EL (cell line): ENCODE measurements at places on chromosomes 5 and 9.

DNA sequence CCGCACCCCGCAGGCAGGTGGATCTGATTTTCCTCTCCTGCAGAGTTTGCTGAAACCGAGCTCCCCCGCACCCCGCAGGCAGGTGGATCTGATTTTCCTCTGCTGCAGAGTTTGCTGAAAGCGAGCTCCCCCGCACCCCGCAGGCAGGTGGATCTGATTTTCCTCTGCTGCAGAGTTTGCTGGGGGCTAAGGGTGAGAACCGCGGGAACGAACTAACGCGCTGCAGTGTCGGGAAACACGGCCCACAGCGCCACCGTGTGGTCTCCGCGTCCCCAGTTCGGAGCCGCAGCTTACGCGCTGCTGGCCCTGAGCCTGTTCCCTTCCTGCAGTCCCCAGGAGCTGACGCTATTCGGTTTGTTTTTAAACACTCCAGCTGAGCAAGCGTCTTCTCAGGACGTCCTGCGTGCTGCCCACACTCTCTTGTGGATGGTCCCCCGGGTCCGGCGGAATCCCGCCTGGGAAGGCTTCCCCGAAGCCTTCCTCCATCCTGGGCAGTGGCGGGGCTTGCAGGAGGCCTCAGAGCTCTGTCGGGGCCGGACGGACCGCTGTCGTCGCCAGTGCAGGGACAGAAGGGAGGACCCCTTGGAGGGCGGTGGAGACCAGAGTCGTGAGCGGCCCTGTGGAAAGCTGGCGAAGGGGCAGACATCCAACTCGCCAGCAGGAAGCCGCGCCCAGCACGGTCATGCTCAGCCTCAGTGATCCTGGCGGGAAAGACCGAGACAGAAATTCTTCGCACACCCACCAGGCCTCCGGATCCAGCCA, 121.2 kb upstream of the LPCAT1 start:
- peak; percentile 77 for DNase-seq

DNA sequence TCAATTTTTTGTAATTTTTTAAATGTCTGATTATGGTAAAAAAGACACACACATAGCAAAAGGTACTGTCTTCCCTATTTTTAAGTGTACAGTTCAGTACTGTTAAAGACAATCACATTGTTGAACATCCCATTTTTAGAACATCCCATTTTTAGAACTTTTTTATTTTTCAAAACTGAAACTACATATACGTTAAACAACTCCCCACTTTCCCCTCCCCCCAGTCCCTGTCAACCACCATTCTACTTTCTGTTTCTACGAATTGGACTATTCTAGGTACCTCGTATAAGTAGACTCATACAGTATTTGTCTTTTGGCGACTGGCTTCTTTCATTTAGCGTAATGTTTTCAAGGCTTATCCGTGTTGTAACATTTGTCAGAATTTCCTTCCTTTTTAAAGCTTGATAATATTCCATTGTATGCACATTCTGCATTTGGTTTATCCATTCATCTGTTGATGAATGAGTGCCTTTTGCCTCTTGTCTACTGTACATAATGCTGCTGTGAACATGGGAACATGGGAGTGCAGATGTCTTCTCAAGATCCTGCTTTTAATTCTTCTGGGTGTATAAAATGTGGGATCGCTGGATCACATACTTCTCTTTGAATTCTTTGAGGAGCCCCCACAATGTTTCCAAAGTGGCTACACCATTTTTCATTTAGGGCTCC, 154.0 kb downstream of the PIK3R1 start:
- no peak for DNase-seq

GRCh38 chr5:72074251-72074650, 33.0 kb upstream of the MAP1B start:
- no peak for DNase-seq

DNA sequence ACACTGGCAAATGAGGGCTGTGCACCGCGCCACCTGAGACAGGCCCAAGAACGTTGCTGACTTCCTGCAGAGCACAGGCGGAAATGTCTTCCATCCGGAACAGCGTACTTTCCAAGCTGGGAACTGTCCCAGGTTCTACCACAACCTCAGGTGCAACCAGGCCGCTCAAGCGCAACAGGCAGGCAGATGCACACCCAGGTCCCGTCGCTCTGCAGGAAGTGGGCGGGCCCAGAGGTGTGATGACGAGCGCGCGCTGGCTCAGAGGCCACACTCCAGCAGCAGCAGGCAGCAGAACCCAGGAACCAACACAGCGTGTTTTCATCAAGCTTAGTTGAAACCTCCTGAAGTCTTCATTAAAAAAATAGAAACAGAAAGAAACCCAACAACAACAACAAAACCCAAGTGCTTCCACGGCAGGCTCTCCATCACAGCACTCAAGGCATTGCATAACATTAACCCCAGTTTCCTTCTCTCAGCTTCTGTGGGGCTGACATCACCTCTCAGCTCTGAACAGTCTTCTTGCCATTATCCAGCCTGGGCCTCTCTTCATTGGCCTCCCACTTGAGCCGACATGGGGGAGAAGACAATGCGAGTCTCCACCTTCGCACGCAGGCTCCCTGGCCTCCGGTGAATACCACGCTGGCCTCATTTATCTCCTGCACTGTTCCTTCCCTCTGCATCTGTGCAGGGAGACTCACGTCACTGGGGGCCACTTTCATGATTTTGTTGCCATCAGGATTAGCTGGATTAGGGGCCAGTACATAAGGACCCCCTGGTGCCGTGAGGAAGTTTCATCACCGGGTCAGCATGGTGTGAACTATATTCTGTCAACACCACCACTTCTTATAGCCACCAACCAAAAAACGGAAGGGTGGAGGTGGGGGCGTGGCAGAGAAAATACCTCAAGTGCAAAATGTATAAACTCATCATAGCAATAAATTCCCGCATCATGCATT, 22.1 kb downstream of the PTCH1 start:
- DNase-seq = no peak

GRCh38 chr5:106610041-106610440, 1060.7 kb downstream of the EFNA5 start:
- DNase-seq = no peak

- DNase-seq = peak; percentile 95
These were observed 20.6 kb upstream of the PTGES start for GRCh38 chr9:129773262-129774048.

DNA sequence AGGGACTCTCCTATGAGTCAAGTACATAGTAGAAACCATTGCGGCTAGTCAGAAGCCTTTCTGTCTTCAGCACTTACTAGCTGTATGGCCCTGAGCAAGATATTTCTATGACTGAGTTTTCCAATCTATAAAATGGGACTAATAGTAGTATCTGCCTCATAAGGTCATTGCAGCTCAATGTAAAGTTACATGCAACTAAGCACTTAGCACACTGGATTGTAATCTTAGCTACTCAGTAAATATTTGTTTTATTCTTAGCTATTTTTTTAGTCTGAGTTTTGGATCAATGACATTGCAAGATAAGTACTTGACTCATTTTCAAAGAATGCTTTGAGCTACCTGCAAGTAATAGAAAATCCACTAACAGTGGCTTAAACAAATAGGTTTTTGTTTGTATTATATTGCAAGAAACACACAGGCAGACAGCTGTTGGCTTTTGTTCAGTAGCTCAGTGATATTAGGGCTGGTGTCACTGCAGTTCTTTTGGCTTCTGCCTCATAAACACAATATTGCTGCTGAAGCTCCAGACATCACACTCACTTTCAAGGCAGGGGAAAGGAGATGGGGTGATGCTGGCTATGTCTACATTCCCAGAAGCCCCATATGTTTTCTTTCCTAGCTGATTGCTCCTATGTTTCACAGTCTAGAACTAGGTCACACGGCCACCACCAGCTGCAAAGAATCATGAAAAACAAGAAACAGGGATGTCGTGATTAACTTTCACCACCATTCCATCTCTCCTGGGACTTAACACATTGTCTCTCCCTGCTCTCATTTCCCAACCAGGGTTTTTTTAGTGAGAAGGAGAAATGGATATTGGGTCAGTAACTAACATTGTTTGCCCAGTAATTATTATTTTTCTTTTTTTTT, 26.9 kb upstream of the FAT2 start:
- no peak for DNase-seq

DNA sequence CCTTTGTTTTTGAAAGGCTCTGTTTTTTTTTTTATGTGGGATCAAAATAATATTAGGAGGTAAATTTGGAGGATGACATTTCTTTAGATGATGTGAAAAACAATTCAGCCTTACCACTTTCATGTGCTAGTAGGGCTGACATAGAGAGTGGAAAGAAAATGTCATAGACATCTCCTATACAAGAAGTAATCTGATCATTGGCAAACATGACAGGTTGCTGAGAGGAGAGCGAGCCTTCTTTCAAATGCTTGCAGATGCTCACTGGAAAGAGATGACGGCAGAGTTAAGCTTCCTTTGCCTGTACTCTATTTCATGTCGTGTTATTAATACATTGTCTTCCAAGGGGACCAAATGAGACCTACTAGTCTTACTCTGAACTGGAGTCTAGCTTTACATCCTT, 160.1 kb upstream of the DAP start:
- DNase-seq = no peak
